Stimulated activated CD8-positive, alpha-beta memory T cell treated with anti-CD3 and anti-CD28 coated beads, Interleukin-12 subunit alpha, Interleukin-12 subunit beta, amount 100 ng/mL, for 4 hours (primary cell): ENCODE measurements at places on chromosomes 11 and 22.

DNA sequence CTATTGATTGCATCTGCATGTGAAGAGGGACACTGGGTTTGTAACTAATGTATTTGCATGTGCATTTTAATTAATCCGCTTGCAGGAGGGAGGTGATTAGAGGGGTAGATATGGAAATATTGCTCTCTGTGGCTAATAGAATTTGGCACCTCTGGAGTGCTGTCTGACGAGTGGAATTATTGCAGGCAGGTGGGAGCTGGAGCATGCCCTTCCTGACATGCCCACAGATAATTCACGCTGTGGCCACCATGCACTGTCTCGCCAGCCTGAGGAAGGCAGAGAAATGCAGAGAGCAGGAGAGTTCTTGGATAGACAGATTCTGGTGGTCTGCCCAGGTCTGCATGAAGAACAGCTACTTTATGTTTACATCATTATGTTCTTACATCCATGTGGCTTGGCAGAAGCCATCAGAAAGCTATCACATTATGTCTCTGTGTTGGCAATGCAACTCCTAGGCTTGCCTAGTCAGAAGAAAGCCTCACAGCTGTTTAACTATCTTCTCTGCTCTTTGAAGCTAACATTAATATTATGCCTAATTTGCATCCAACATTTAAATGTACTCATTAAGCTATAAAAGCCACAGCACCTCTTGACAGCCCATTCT, 89.4 kb upstream of the DRD2 start:
- DNase-seq = no peak

DNA sequence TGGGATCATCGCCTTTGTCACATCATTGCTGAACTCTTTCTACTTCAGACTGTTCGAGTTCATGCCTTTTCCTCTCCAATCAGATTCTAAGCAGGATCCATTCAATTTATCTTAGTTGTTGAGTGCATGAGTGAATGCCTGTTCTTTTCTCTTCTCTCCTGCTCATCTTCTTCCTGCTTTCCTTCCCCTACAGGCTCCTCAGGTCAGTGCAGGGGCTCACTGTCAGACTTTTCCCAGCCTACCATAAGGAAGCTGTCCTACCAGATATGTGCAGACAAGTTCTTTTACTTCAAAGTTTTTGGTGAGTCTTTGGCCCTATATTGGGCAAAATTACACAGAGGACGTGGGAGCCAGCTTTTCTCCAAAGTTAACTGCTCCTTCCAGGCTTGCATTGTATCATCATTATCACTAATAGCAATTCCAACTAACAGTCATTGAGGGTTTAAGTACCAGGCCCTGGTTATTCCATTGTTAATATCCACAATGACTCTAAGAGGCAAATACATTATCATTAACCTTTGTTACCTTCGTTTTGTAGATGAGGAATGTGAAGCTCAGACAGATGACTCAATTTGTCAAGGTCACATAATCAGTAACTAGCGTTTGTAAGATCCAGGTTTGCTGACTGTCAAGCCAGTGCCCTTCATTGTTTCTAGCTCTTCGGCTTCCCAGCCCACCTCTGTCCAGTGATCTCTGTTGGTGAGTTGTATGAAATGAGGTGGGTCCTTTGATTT, 30.4 kb downstream of the OR6Q1 start:
- no peak for DNase-seq

- no peak for DNase-seq
Observed at GRCh38 chr22:25448435-25449051, 115.9 kb upstream of the GRK3 start.

GRCh38 chr11:2470495-2470894, 25.7 kb downstream of the KCNQ1 start:
- no peak for DNase-seq

GRCh38 chr22:24325105-24325757, 54.6 kb downstream of the SPECC1L start:
- DNase-seq = no peak

- no peak for DNase-seq
Observed at GRCh38 chr11:45151362-45151982, 5.0 kb downstream of the PRDM11 start.

DNA sequence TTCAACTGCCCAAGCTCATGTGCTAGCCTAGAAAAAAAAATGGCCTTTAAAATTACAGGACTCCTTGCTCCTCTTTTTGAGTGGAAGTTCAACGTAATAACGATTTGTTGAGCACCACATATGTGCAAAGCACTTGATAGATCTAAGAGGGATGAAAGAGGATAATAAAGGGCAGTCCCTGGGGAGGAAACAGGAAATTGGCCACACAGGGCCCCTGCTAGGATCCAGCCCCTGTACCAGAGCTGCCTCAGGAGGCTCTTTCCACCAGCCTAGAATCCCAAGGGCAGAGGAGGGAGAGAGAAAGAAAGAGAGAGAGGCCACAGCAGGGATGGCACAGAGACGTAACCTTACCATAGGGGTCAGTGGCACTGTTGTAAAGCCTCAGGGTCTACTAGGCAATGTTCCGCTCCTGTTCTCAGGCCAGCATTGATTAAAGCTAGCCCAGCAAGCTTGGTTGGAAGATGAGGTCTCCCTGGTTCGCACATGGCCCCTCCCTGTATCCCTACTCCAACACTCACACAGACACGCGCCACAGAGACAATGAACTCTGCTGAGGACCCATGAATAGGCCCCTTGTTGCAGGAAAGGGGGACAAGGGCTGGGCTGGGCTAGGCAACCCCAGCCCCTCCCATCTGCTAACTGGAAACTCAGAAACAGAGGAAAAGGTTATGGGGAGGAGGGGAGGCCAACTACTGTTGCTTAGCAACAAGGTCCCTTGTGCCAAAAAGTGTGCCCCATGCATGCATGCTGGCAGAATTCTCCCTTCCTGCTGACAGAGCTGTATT, at the start of gene TMPRSS5:
Gene TMPRSS5, minus strand, starts transcription at position 438 of the 785 bp plus-strand sequence. Its CDS starts 84 bp downstream, at position 354.
- DNase-seq = no peak

DNA sequence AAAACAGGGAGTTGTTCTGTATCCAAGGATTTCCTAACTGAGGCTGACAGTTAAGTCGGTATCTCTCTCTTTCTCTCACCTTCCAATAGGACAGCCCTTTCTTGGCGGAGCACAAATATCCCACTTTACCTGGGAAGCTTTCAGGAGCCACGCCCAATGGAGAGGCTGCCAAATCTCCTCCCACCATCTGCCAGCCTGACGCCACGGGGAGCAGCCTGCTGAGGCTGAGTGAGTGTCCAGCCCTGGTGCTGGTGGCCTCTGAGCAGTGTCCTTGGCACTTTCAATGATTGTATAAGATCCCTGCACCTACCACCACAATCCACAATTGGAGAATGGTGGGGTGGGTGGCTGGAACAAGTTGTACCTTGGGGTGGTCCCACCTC, 33.7 kb downstream of the CYB5R2 start:
- DNase-seq = no peak

- no peak for DNase-seq
Observed at GRCh38 chr11:20966489-20966888, 297.1 kb downstream of the NELL1 start.

GRCh38 chr11:131486100-131486499, 115.7 kb downstream of the NTM start:
- DNase-seq = no peak

DNA sequence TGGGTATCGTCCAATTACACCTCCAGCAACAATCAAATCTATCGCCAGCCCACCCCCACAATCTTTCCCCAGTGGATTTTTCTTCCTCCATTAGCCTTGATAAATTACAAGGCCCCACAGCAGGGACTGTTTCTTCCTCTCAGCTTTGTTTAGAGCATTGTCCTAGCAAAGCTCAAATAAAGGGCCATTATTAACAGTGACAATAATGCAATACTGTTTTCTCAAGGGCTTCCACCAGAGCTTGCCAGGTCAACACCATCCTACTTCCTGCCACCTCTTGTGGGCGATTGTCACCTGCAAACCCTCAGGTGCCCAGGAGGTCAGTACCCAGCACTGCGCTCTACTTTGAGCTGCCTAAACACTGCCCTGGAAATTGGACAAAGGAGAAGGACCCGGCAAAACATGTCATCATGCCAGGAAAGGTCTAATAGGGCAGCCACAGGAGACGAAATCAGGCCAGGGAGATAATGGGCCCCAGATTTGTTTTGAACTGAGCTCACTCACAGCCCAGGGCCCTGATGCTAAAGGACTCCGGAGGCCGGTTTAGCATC, 95.2 kb downstream of the ABTB2 start:
- DNase-seq = no peak

DNA sequence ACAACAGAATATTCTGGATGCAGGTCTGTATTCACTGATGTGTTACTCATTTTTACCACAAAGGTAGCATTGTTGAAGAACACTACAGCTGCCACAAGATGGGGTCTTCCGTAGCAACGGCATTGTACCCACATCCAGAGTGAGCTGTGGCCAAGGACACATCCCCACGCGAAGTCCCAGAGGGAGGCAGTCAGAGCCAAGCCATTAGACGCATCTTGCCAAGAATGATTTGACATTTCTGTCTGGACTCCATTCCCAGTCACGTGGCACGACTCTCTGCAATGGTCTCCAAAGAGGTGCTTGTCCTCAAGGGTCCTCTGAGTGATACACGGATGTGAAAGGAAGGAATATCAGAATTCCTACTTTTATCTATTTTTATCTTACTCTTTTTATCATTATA, 15.5 kb downstream of the OPCML start:
- DNase-seq = no peak

- DNase-seq = no peak
Observed at GRCh38 chr11:114280696-114281095, 15.5 kb upstream of the NNMT start.

DNA sequence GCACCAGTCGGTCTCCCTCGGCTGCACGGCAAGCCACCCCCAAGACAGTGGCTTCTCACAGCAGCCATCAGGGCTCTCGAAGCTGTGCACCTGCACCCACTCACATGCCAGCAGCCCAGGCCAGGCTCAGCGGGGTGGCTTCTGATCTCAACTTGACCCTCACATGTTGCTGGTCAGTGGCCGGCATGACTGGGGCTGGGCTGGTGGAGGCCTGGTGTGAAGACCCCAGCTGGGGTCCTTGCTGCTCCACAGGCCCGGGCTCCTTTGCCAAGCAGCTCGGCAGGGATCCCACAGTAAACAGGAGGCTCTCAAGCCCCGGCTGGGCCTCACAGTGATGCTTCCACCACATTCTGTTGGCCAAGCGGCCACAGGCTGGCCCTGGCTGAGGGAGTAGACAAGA, 128.2 kb downstream of the BRD1 start:
- no peak for DNase-seq

DNA sequence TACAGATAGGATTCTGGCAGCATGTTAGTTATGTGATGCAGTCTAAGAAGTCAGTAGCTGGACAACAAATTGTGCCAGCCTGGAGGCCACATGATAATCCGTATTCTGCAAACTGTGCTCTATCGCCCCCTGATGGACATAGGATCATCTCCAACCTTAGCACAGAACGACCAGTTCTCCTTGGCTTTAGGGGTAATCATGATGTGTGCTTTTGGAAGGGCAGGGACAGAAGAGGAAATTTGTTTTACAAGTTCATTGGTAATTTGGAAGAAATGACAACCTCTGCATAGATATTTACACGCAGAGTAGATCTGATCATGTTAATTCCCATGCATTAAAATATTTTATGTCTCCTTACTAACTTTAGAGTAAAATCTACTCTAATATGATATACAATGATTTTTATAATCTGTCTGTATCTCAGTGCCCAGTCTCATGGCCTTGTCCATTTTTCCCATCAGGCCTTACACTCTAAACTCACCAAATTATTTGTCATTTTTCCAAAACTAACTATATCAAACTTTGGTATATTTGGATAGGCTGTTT, 12.1 kb downstream of the OR10D3 start:
- no peak for DNase-seq

DNA sequence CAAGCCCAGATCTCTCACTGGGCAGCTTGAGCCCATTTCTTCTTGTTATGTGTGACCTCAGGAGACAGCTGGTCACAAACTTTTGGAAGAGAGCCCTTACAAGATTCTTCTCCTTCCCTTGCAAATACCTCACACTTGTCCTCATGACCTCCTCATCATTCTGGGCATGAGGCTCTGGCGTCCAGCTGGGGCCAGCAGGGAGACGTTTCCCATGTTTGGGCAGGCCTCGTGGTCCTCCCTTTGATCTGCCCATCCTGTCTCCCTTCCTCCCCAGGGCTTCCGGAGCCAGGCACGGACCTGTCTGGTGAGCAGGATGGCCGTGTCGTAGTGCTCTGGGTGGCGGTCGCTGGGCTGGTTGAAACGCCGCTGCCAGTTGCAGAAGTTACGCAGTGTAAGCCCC, 9.7 kb downstream of the ADAMTS8 start:
- DNase-seq = no peak

- no peak for DNase-seq
Observed at GRCh38 chr22:20244691-20245576, 23.2 kb downstream of the RTN4R start.

DNA sequence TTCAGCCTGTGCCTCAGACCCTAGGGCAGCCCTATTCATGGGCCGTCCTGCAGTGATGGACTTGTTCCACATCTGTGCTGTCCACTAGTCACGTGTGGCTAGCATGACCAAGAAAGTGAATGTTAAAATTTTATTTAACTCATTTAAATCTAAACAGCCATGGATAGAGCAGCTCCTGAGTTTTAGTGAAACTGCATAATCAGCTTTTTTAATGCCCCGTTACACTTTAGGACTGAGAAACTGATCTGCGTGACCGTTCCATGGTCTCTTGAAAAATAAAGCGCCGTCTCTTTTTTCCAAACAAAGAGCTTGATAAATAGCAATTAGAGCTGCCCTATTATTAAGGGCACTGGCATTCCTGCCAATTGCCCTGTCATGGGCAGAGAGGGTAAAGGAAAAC, 76.5 kb upstream of the SNX19 start:
- no peak for DNase-seq

- no peak for DNase-seq
Observed at GRCh38 chr22:39685336-39686177, 115.0 kb downstream of the CACNA1I start.

DNA sequence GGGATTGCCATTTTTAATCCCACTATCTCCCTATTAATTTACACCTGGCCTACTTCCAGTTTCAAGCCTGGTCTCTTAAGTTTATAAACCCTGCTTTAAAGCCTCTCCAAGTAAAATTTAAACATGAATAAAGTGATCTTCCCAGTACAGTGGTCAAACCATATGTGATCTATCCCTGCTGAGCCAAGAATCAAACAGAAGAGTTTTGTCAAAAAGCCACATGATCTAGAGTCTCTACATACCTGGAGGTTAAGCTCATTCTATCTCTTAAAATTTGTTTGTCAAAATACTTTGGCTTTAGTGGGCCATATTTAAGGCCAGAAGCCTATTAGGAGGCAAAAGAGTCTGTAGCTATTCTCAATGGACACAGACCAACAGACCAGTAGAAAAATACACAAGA, 42.9 kb upstream of the DDI1 start:
- no peak for DNase-seq
